ENCODE measurements at places on chromosomes 7 and 10. TPM values are rescaled to one million over a fixed set of nuclear protein-coding genes. Genes with fewer than 3 reads are reported as not detected.

KCNH2 gene
- 9.1 TPM for total RNA-seq

PLAU gene
- 1.8 TPM for total RNA-seq

MYH16 gene
- not detected for total RNA-seq

SLIT1 gene
- not detected for total RNA-seq

TAS2R60 gene
- not detected for total RNA-seq

NRP1 gene
- 69.4 TPM for total RNA-seq

TUBAL3 gene
- not detected for total RNA-seq

PLOD3 gene
- 75.4 TPM for total RNA-seq

ACSM6 gene
- not detected for total RNA-seq

GRM8 gene
- total RNA-seq, result not detected

AFAP1L2 gene
- 59.3 TPM for total RNA-seq

ZP3 gene
- not detected for total RNA-seq

CPED1 gene
- 194 TPM for total RNA-seq

WIPF3 gene
- total RNA-seq, result 0.77 TPM

DDX56 gene
- 42.9 TPM for total RNA-seq

AZGP1 gene
- total RNA-seq, result not detected

MMP21 gene
- total RNA-seq, result not detected

CYP3A5 gene
- total RNA-seq, result 4.4 TPM

HYCC1 gene
- 39.2 TPM for total RNA-seq

STEAP2 gene
- total RNA-seq, result 28.2 TPM

SFTPA2 gene
- not detected for total RNA-seq

PNLIP gene
- total RNA-seq, result not detected

CPVL gene
- total RNA-seq, result 10.5 TPM

VWDE gene
- not detected for total RNA-seq

MACC1 gene
- not detected for total RNA-seq

C10orf120 gene
- total RNA-seq, result not detected

SPDYE2 gene
- total RNA-seq, result not detected

CYP2C18 gene
- total RNA-seq, result not detected

FANK1 gene
- 6.8 TPM for total RNA-seq

FOXP2 gene
- 32.0 TPM for total RNA-seq

CRHR2 gene
- total RNA-seq, result not detected

FAM25G gene
- not detected for total RNA-seq

ABCB4 gene
- 2.4 TPM for total RNA-seq

APBB1IP gene
- total RNA-seq, result 1.9 TPM

CHST3 gene
- total RNA-seq, result 12.3 TPM

FAM131B gene
- 10.6 TPM for total RNA-seq

PON3 gene
- total RNA-seq, result 10.1 TPM

MYPN gene
- not detected for total RNA-seq

SEMA3D gene
- 68.6 TPM for total RNA-seq

SPDYE6 gene
- not detected for total RNA-seq

LDB3 gene
- 33.4 TPM for total RNA-seq

GIMAP7 gene
- 14.6 TPM for total RNA-seq

ENTPD1 gene
- total RNA-seq, result 84.8 TPM

TRAPPC14 gene
- 22.3 TPM for total RNA-seq

SEMA3A gene
- 7.8 TPM for total RNA-seq

LOXL4 gene
- total RNA-seq, result 16.9 TPM

SNX8 gene
- 75.3 TPM for total RNA-seq

GRID1 gene
- 6.9 TPM for total RNA-seq

XRCC2 gene
- 8.7 TPM for total RNA-seq

DLD gene
- total RNA-seq, result 50.2 TPM

CRPPA gene
- total RNA-seq, result 2.0 TPM

NOS3 gene
- total RNA-seq, result 50.1 TPM

CTBP2 gene
- total RNA-seq, result 76.0 TPM

TMEM140 gene
- total RNA-seq, result 5.9 TPM

TET1 gene
- 3.5 TPM for total RNA-seq

CALHM3 gene
- not detected for total RNA-seq

AKR1C8 gene
- not detected for total RNA-seq

GLRX3 gene
- total RNA-seq, result 51.8 TPM

SPAM1 gene
- not detected for total RNA-seq

Data from uterus (tissue), 4 donors.